ENCODE measurements at places on chromosomes 5 and 9. TPM values are rescaled to one million over a fixed set of nuclear protein-coding genes. Genes with fewer than 3 reads are reported as not detected.

- no peak for DNase-seq
- no peak overlapping the region for H3K4me3 ChIP-seq
- H3K27me3 ChIP-seq = no peaks in the 10 kb centered on the region
- H3K4me1 ChIP-seq = no peaks in the 10 kb centered on the region
These were observed 97.0 kb upstream of the VLDLR start for GRCh38 chr9:2524601-2525000.

GRCh38 chr5:53782620-53783019 lies 222.2 kb downstream of the NDUFS4 start:
- DNase-seq = no peak
- H3K4me1 ChIP-seq = peaks cover 22% of the 10 kb centered on the region
- H3K27me3 ChIP-seq = peaks cover 10% of the 10 kb centered on the region
- no peak overlapping the region for H3K27ac ChIP-seq
- no peak overlapping the region for H3K4me3 ChIP-seq

GRCh38 chr9:34211395-34211794 lies 32.6 kb downstream of the UBAP1 start:
- no peaks in the 10 kb centered on the region for H3K4me1 ChIP-seq
- no peak overlapping the region for H3K4me3 ChIP-seq
- no peak overlapping the region for H3K27ac ChIP-seq

MARCOL gene
- not detected for total RNA-seq

DNA sequence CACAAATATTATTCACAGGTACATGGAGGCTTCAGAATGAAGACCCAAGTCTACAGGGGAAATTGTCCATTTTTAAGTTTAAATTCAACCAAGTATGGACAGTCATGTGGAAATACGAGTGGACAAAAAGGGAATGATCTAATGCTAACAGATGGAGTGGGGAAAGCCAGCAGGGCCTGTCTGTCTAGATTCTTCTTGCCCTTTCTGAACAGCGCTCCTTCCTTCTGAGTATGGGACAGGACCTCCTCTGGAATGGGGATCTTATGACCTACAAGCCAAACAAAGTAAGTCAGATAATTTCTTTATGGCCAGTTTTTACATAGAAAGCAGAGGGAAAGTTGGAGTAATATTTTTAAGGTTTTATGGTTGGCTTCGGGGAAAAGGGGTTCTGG lies 119.8 kb upstream of the NEK6 start:
- no peak overlapping the region for H3K4me3 ChIP-seq
- H3K36me3 ChIP-seq = no peaks in the 10 kb centered on the region
- no peak overlapping the region for H3K27ac ChIP-seq

Measured in activated CD8-positive, alpha-beta memory T cell treated with anti-CD3 and anti-CD28 coated beads, Interleukin-2, amount 10 ng/mL, durations not matched to agents 7 days and 5 days (primary cell).